Thymus (tissue), 14 donors: ENCODE measurements at places on chromosomes 6 and 20.

GRCh38 chr20:44477151-44477550 is 1.5 kb downstream of the TTPAL start:
- H3K27ac ChIP-seq: no peak overlapping the region
- DNase-seq: no peak
- H3K36me3 ChIP-seq: peaks cover 26% of the 10 kb centered on the region
- peaks cover 11% of the 10 kb centered on the region for H3K4me1 ChIP-seq

DNA sequence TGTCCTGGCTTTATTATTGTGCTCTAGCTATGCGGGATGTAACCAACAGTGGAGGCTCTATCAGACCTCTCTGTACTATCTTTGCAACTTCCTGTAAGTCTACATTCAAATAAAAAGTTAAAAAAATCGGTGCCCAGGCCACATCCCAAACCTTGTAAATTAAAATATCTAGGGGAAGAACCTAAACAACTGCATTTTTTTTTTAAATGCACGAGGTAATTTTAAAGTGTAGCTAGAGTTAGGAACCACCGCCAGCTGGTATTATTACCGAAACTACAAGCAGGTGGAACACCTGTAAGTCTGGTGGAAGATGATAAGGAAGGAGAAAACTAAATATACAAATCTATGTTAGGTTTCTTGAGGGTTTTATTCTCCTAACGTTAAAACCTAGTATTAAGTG is 34.5 kb upstream of the ID4 start:
- no peak overlapping the region for H3K27ac ChIP-seq
- peaks cover 5% of the 10 kb centered on the region for H3K27me3 ChIP-seq
- no peaks in the 10 kb centered on the region for H3K36me3 ChIP-seq

DNA sequence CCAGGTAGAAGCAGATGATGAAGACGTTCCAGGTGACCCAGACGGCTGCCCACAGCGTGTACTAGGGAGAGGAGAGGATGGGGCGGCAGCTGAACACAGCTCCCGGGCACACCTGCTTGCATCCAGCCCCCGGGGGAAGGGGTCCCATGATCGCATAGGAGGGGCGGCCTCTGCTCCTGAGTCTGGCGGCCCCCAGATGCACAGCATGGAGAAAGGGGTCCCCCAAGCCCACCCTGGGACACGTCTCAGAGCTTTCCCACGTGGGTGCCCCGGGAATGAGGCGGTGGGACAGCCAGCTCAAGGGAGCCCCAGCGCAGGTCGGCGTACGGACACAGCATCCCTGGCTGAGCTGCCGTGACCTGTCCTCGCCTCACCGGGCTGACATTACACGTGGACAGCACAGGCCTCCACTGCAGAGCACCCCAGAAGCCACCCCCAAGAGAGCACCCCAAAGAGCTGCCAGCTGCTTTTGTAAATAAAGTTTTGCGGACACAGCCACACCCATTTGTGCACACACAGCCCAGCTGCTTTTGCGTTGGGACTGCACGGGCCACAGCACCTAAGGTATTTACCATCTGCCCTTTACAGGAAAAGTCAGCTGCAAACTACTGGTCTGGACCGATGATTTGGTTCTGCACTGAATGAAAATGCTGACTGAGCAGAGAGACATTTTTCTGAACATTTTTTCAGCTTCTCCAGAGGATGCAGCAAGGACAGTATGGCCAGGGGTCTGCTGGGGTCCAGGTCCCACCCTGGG is 5.2 kb downstream of the NKAIN4 start:
- H3K4me1 ChIP-seq: no peaks in the 10 kb centered on the region
- DNase-seq: no peak
- peaks cover 84% of the 10 kb centered on the region for H3K27me3 ChIP-seq
- no peaks in the 10 kb centered on the region for H3K36me3 ChIP-seq
- no peak overlapping the region for H3K27ac ChIP-seq

DNA sequence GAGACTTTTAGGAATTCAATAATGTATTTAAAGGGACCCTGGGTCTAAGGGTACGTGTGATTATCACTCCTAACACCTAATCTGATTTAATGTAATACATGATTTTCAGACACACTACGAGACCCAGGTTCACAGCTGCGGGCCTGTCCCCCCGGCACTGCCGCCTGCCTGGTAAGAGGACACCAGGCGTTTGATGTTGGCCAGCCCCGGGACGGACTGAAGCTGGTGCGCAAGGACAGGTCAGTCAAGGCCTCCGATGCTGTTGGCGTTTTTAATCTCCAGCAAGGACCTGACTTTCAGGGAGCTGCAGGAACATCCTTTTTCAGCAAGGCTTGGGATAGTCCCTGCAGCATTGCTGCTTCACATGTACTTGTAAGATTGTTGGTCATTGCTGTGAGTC is 58.2 kb downstream of the IGF2R start:
- H3K4me1 ChIP-seq: peaks cover 30% of the 10 kb centered on the region
- no peak for DNase-seq
- peak overlapping the region; percentile 83 for H3K27ac ChIP-seq
- H3K36me3 ChIP-seq: peaks cover 61% of the 10 kb centered on the region
- H3K4me3 ChIP-seq: no peak overlapping the region
- H3K27me3 ChIP-seq: no peaks in the 10 kb centered on the region

DNA sequence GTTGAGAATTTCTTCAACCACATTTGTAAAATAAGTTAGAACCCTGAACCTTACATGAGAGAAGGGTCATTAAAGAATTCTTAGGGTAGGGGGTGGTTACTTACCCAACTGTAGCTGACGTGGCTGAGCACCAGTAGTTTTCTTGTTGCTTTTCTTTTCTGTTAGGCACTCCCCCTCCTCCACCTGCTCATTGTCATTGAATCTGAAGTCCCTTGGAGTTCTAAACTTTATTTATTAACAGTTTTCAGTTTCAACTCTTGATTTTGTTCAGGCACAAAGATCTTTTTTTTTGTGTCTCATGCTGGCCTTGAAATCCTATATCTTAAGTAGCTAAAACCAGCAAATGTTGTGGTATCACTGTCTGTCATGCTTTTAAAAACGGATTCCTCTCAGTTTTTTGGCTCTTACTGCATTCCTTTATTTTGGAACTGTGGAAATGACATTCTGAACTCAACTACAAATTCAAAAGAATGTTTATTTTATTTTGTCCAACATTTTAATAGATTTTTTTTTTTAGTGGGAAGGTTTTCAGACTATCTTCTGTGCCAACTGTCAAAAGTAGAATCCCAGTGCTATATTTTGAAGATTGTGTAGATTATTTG is 465.2 kb downstream of the PHF3 start:
- H3K27me3 ChIP-seq: no peaks in the 10 kb centered on the region
- H3K4me1 ChIP-seq: no peaks in the 10 kb centered on the region
- DNase-seq: no peak
- no peak overlapping the region for H3K4me3 ChIP-seq
- no peak overlapping the region for H3K27ac ChIP-seq

- peaks cover 9% of the 10 kb centered on the region for H3K4me1 ChIP-seq
- peaks cover 4% of the 10 kb centered on the region for H3K27me3 ChIP-seq
Observed at GRCh38 chr6:451336-451735, 59.8 kb downstream of the IRF4 start.

DNA sequence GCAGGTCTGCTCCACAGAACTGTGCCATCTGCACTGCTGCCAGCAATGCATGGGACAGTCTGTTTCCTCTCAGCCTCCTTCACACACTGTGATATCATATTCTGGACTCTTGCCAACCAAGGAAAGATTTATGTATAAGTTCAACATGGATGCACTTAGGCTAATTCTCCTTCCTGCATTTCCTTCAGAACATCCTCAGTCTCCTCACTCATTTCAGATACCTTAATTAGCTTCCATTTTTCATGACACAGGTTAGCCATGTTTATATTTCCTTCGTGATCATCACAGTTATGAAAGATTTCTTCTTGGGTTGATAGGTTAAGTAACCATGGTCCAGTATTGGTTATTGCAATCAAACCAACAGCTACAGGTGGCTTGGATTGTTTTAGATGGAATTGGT is 46.4 kb upstream of the DDR1 start:
- H3K36me3 ChIP-seq: no peaks in the 10 kb centered on the region
- H3K27me3 ChIP-seq: no peaks in the 10 kb centered on the region
- DNase-seq: no peak

GRCh38 chr6:92181347-92181746 is 1238.0 kb downstream of the EPHA7 start:
- no peaks in the 10 kb centered on the region for H3K36me3 ChIP-seq
- H3K27me3 ChIP-seq: no peaks in the 10 kb centered on the region
- no peak overlapping the region for H3K4me3 ChIP-seq
- no peaks in the 10 kb centered on the region for H3K4me1 ChIP-seq
- DNase-seq: no peak

DNA sequence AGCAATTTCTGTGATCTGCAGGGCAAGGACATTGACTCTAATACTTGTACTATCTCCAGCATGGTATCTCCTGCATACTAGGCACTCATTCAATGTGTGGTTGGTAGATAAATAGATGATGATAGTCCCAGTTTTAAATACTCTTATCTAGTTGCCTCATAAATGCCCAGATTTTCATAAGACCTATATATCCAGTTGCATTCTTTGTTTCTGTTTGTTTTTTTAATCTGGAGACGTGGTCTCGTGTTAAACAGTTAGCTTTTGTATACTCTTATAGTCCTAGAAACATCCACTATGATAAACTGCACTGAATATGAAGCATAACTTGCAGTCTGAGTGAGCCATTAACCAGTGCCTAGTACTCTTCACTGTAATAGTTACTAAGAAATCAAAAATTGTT is 35.5 kb upstream of the SUMO4 start:
- H3K36me3 ChIP-seq: peaks cover 8% of the 10 kb centered on the region
- peaks cover 13% of the 10 kb centered on the region for H3K4me1 ChIP-seq
- no peak for DNase-seq
- no peak overlapping the region for H3K27ac ChIP-seq
- H3K27me3 ChIP-seq: no peaks in the 10 kb centered on the region
- no peak overlapping the region for H3K4me3 ChIP-seq
